Kidney epithelial cell (primary cell): ENCODE measurements at places on chromosomes 3 and 15. TPM values are rescaled to one million over a fixed set of nuclear protein-coding genes. Genes with fewer than 3 reads are reported as not detected.

- DNase-seq = no peak
Observed at GRCh38 chr15:90989040-90989768, 5.1 kb downstream of the PRC1 start.

GRCh38 chr3:194306771-194307640 lies 44.1 kb downstream of the CPN2 start:
- DNase-seq = no peak

DNA sequence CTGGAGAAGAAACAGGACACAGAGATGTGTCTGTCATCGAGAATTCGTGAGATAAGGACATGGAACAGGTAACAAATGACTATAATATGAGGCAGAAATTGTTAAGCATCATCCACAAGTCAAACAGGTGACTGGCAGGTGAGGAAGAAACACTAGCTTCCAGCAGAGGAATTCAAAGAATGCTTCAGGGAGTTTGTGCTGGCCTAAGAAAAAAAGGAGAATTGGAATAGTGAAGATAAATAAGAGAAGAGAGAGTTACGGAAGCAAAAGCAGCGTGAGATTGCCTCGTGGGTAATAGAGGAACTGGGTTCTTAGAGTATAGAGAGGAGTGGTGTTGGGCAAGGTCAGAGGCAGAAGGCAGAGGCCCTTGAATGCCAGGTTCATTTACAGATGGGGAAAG lies 22.9 kb upstream of the FGF12 start:
- no peak for DNase-seq

DNA sequence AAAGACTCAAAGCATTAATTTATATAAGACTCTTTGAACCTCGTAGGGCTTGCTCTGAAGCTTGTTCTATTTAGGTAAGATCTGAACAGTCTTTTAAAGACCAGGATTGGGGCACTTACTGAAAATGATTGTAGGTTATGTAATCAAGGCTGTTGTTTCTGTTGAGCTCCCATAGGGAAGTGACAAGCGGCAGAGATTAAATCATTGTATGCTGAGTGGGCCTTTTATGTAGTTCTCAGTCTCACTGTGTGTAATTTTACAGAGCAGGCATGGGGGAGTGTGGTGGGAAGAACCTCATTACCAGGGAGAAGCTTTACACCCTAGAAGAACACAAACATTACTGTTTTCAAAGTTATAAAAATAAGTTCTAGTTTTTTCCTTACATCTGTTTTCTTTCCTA lies 160.0 kb upstream of the SNTN start:
- DNase-seq = no peak

GRCh38 chr15:69272891-69273290 lies 25.8 kb upstream of the PAQR5 start:
- no peak for DNase-seq

DNA sequence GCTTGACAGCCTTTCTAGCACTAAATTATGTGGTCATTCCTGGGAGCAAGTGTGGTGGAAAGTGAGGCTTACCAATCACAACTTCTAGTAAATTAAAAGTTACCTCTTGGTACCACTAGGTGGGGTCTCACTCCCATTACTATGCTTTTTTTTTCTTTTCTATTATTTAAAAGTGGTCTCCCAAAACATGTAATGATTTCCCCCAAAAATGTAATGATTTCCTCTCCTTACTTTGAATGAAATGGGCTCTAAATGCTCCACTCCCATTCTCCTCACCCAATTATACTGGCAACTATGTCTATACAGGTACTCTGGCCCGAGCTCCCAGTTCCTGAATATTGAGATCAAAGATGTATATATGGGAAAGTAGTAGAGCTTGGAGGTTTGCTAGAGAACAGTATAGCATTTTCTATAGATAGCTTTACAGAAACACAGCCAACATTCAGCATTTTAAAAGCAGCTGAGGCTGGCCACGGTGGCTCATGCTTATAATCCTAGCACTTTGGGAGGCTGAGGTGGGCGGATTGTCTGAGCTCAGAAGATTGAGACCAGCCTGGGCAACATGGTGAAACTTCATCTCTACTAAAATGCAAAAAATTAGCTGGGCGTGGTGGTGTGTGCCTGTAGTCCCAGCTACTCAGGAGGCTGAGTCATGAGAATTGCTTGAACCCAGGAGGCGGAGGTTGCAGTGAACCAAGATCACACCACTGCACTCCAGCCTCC lies 70.9 kb downstream of the DCUN1D1 start:
- DNase-seq = peak; percentile 14

SH2D7 gene
- not detected in 2 replicates for total RNA-seq

TADA3 gene
- 105 and 114 TPM in 2 replicates for total RNA-seq

KLHL40 gene
- total RNA-seq = not detected in 2 replicates

ZNF502 gene
- 3.4 and 3.9 TPM in 2 replicates for total RNA-seq

LIPH gene
- 2.5 and 4.3 TPM in 2 replicates for total RNA-seq

LMAN1L gene
- not detected in 2 replicates for total RNA-seq

ABHD17C gene
- 6.5 and 8.6 TPM in 2 replicates for total RNA-seq
